Stimulated activated CD8-positive, alpha-beta memory T cell treated with anti-CD3 and anti-CD28 coated beads, Interleukin-2, amount 100 ng/mL, for 1 hour (primary cell): ENCODE measurements at places on chromosomes 4 and X.

DNA sequence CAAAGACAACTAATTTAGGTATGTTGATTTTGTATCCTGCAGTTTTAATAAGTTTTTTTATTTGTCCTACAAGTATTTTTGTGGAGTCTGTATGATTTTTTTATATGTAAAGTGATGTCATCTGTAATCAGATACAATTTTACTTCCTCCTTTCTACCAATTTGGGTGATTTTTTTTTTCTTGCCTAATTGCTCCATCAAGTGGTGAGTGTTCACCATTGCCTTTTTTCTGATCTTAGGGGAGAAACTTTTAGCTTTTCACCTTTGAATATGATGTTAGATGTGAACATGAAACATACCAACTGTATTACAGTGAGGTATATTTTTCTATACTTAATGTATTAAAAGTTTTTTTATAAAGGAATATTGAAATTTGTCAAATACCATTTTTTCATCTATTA is 362.3 kb downstream of the PABPC4L start:
- DNase-seq = no peak

GRCh38 chrX:100720301-100720700 is 11.6 kb downstream of the SYTL4 start:
- DNase-seq = no peak

DNA sequence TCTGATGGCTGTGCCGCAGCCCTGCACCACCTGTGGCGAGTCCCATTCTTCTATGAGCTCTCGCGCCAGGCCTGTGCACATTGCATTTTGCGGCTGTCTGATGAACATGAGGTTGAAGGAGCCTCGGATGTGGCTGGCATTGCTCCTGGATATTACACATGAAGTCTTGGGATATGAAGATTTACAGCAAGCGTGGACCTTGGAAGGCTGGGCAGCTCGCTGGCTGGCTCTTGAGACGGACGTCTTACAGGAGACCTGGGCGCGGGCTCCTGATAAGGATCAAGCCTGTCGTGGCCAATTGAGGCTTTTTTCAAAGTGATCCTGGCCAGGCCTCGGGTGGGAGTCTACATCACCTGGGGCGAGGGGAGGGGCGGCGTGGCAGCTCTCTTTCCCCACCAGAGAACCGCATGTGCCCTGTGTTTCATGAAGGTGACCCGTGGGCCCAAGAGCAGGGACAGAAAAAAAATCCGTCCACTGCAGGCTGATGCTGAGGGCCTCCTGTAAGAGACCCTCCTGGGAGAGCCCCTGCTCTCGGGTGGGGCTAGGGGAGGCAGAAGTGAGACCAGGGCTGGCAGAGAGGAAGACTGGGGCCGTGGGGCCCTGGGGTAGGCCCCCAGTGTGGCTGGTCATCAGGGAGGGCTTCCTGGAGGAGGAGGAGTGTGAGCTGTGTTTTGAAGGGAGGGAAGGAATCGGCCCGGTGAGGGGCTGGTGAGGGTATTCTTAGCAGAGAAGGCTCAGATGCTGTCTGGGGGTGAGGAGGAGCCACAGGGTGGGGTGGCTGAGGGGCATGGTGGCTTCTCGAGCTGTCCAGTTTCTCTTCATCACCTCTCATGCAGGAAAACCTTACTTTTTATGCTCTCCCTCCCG is 23.6 kb downstream of the CPZ start:
- no peak for DNase-seq

- DNase-seq = no peak
Measured at GRCh38 chrX:142005532-142005931, 101.8 kb downstream of the MAGEC1 start.

DNA sequence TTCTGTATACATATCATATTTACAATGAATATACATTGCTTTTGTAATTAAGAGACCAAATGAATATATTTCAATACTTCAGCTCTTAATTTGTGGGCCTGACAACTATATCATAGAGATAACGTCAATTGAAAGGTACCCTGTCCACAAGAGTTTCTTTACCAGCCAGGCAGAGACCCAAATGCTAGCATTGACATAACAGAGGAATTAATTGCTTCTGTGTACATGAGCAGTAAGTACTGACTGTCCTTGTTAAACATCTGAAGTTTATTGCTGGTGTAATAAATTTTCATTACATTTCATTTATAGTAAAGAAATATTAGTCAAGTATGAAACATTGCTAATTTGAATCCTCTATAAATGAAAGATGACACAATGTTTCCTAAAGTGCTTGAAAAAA is 910.8 kb downstream of the CCSER1 start:
- DNase-seq = no peak

DNA sequence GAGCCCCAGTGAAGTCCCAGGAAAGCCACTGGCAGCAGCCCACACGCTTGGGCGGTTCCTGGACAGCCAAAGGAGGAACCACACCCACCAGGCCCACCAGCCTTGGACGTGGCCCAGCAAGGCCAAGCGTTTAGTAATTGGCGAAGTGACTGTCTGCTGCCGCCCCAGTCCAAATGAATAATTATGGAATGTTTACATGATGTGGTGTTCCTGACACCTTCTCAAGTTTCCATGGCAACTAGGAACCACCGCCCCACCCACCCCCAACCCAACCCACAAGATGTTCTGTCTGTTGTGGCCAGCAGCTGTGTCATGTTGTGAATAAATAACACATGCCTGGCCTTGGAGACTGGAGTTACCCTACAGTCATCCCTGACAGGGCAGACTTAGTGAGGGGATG is 22.3 kb downstream of the APLN start:
- DNase-seq = no peak

DNA sequence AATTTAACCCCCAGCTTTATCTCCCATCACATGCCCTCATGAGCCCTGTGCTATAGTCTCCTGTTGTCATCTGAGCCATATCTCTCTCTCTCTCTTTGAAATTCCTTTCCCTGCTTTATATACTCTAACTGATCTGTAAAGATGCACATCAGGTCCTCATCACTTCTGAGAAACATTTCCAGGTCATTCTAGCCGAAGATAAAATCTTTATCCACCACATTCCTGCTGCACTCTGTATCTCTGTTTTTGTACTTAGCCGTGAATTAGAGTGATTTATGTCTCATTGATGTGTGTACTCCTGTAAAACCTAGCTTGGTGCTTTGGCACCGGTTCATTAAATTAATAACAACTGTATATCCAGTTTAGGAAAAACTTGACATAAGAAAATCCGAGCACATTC is 113.2 kb downstream of the AFF2 start:
- no peak for DNase-seq

DNA sequence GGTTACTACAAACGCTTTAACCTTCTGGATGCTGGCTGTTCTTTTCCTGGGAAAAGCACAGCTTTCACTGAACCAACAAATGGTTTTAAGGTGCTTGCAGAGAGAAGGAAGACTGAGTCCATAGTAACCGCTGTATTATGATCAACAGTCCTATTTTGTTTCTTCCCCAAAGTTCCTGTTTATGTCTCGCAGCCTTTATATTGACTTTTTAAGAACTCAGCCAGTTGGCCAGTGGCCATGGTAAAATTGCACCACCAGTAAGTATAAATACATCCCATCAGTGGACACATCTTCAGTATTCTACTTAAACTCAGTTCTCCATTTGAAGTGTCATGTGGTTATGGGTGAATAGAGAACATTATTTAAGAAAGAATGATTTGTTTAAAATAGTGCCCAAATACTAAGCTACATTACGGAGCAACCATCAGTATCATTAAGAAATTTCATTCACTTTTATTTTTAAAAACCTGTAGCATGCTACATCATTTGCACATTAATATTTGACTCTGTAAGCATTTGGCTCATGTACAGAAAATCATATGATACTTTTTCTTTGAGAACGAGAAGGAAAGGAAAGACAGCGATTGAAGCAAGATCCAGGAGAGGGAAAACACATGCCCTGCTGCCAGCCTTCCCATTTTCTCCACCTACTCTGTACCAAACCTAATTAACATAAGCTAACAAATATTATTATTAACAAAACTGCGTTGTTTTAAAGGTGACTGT is 287.0 kb downstream of the ARHGAP24 start:
- DNase-seq = no peak

GRCh38 chrX:39652336-39652735 is 445.4 kb downstream of the BCOR start:
- no peak for DNase-seq
